ENCODE measurements at places on chromosomes 1 and 21.
A peak's percentile ranks its signal among the peaks of the same experiment; 100 is the strongest.

DNA sequence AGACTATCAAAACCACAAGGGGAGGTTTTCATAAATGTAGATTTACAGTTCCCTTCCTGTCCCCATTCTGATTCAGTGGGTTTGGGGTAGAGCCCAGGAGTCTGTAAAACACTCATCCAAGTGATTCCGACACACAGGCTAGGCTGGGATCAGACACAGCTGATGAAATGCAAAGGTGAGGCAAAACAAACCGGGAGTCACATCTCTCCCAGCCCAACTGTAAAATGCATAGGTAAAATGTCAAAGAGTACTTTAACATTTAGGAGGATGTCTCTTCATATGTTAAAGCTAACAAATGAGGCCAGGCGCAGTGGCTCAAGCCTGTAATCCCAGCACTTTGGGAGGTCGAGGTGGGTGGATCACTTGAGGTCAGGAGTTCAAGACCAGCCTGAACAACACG is 45.0 kb downstream of the ZNF281 start:
- no peak for DNase-seq

- DNase-seq, result no peak
Measured at GRCh38 chr21:20998456-20998789, 214 bp downstream of the NCAM2 start.

- DNase-seq, result peak; percentile 50
Measured at GRCh38 chr1:67211589-67212563, 45.6 kb downstream of the IL23R start.

DNA sequence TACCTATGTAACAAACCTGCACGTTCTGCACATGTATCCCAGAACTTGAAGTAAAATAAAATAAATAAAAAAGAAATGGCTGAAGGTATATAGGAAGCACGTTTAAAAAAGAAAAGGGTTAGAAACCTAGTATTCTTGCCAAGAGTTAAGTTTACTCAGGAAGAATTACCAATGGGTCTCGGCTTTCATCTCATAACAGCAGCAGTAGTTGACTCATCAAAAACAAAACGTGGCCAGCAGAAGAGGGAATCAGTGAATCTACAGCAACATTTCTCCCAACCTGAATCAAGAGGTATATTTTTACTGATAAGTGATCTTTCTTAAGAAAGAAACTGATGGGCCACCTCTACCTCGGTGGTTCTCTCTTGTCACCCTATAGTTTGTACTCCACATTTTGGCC is 340.3 kb downstream of the BRINP2 start:
- no peak for DNase-seq

- DNase-seq, result no peak
Measured at GRCh38 chr1:176795929-176796328, 333.0 kb downstream of the PAPPA2 start.

GRCh38 chr1:3350506-3351261 is 103.8 kb upstream of the ARHGEF16 start:
- no peak for DNase-seq

- no peak for DNase-seq
Measured at GRCh38 chr1:155032886-155033285, 695 bp downstream of the DCST2 start.

- DNase-seq, result no peak
Measured at GRCh38 chr1:232355162-232356006, 274.5 kb downstream of the SIPA1L2 start.

- DNase-seq, result peak; percentile 42
Measured at GRCh38 chr1:36109041-36109679, 15.9 kb downstream of the COL8A2 start.

- no peak for DNase-seq
Measured at GRCh38 chr1:172417557-172417956, 2.9 kb upstream of the C1orf105 start.

DNA sequence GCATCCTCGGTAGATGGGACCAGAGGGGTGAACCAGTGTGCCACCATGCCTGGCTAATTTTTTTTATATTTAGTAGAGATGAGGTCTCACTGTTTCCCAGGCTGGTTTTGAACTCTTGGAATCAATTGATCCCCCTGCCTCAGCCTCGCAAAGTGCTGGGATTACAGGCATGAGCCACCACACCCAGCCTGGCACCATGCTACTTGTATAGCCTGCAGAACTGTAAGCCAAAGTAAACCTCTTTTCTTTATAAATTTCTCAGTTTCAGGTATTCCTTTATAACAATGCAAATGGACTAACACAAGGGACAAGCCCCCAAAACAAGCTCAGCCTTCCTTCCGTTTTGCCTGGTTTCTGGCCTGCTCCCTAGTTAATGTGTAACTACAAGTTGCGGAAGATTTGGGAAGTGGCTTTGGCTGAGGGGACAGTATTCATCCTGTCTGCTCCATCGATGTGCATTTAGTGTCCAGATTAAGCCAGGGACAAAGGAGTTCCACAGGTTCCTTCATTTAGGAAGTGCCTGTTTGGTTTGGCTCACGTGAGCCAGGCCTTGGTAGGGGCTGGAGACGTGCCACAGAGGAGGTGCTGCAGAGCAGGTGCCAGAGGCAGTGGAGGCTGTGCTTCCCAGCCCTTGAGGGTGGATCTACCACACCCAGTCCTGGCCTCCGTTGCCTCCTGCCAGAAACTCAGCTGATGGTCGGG is 4.4 kb downstream of the AVPR1B start:
- no peak for DNase-seq

DNA sequence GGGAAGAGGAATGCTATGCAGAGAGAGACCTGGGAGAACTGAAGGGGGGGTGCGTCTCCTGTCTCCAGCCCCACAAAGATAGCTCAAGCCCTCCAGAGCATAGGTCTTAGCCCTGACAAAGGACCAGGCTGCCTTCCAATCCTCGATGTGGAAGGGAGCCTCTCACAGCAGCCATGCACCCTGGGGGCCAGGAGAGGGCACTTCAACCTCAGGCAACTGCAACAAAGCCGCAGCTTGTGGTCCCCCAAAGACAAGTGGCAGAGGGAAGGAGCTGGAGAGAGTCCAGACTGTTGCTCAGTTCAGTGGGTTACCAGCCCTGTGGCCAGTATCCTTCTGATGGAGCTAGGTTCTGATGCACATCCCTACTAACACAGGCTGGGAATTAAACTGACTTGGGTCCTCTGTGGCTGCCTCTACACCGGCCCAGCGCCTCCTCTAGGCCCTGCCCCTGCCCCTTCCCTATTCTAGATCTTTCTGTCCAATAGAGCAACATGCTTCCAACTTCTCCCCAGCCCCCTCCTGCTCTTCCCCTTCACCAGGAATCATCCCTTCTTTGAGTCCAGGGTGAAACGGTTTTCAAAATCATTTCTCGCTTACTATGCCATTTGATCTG is 100.7 kb upstream of the SPATA6 start:
- no peak for DNase-seq

- no peak for DNase-seq
Measured at GRCh38 chr21:37771181-37771580, 145.1 kb downstream of the KCNJ6 start.

DNA sequence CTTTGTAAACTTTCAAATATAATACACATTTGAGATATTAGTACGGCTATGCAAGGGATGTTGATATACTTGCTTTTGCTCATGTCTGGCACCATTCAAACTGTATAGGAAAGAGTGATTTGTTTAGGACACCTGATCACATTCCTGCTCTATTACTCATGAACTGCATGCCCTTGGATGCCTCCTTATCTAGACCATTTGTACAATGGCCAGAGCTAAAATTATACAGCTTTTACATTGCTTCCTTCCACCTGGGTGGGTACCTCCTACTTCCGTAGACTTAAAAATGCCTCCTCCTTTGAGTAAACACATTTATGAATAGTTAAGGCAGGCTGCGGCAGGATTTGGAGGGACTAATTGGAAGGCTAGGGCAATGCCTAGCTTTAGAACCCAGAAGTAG is 85.4 kb upstream of the PBX1 start:
- no peak for DNase-seq
